ENCODE measurements at places on chromosomes 11 and 22.

GRCh38 chr22:19148417-19149046 is 1.6 kb downstream of the GSC2 start:
- DNase-seq: no peak

DNA sequence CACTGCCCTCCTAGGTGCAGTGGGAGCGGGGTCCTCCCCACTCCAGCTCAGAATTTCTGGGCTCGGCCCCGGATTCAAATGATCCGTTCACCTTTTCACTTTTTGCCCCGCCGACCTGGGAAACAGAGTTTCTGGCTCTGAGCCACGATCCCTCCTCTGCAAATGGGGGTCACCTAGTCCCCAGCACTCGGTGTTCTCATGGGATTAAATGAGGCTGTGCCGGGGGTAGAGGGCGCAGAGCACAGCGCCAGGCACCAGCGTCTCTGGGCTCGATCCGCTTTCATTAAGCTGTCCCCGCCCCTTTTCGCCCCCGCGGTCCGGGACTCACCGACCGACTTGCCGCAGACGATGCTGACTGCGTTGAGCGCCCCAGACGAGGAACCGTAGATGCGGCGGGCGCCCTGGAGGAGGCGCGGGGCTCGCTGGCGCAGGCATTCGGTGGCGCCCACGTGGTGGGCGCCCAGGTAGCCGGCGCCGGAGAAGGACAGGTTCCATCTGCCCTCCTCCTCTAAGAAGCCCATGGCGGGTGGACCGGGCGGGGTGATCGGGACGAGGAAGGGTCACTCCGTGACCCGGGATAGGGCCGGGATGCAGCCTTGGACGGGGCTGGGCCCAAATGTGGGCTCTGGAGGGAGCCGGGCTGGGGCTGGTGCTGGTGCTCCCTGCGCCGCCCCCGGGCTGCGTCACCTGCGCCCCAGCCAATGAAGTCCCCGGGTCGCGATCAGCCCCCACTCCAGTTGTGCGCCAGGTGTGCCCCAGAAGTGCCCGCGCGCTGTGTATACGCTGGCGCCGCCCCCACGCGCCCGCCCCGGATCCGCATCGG is at the start of gene PNPLA5:
TSS of gene PNPLA5 (minus strand) at position 654 of the 823 bp plus-strand sequence. CDS start at position 521, 133 bp downstream.
- DNase-seq: no peak

- DNase-seq: no peak
Measured at GRCh38 chr11:77084581-77085191, 17.9 kb downstream of the CAPN5 start.

DNA sequence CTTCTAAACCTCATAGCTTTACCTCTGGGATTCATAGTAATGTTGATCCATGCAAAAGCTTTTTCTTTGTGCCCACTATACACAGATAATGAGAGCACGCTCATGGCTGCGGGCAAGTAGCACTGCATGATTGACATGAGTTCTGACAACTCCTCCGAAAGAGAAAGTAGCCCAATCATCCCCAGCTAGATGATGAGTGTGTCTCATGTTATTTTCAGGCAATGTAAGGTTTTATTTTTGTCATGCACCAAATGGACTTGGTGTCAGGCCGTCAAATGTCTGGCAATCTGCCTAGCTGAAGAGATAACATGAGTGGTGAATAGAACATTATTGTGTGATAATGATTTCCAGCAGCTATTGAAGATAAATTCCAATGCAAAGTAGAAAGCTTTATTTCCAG is 662.6 kb downstream of the NTM start:
- no peak for DNase-seq

- DNase-seq: no peak
Measured at GRCh38 chr11:10309163-10310093, 4.6 kb downstream of the ADM start.

- DNase-seq: no peak
Measured at GRCh38 chr11:111300569-111300968, 2.2 kb downstream of the POU2AF3 start.

- DNase-seq: no peak
Measured at GRCh38 chr22:26047920-26048319, 121.3 kb upstream of the SEZ6L start.

- DNase-seq: no peak
Measured at GRCh38 chr11:50178737-50179136, 146.1 kb downstream of the OR4C45 start.

DNA sequence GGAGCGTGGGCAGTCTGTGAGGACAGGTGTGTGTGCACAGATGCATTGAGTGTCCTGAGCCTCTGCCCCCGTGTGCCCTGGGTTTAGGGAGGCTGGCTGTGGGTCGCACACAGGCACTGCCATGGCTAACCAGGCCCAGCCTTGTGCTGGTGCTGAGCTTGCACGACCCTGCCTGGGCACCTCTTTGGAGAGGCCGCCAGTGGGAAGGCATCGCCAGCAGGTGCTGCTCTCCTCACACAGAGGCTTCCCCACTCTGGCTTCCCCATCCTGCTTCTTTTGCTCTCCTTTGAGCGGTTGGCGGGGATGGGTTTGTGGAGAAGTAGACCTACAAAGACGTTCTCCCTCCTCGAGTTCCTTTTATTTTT is 4.1 kb downstream of the WNT7B start:
- DNase-seq: no peak

DNA sequence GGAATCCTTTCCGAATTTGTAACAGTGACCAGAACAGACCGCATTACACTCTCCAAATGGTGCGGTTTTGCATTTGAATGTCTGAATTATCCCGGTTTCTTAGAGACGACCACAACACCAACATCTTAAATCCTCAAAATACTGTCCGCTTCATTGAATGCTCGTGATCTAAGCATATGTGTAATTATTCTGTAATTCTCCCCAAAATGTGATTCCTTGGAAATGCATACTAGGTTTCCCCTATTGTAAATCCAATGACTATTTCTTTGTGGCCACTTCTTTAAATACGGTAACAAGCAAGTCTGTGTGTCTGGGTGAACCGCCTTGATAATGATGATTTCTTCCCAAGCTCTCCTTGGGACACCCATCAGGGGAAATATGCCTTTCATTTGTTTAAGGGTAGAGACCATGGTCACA is 87.3 kb upstream of the DBX1 start:
- DNase-seq: no peak

DNA sequence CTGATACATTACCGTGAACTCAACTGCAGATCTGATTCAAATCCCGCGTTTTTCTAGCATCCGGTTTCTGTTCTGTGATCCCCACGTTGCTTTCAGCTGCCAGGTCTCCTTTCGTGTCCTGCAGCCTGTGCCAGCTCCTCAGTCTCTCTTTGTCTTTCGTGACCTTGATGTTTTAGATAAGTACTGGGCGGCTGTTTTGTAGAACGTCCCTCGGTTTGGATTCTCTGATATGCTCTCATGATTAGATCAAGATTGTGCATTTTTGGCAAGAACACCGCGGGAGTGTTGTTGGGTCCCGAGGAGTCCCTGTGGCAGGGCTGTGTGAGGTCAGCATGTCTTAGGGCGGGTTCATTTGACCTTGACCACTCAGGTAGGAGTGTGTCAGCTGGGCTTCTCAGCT is 38.6 kb downstream of the KCNQ1 start:
- DNase-seq: no peak

DNA sequence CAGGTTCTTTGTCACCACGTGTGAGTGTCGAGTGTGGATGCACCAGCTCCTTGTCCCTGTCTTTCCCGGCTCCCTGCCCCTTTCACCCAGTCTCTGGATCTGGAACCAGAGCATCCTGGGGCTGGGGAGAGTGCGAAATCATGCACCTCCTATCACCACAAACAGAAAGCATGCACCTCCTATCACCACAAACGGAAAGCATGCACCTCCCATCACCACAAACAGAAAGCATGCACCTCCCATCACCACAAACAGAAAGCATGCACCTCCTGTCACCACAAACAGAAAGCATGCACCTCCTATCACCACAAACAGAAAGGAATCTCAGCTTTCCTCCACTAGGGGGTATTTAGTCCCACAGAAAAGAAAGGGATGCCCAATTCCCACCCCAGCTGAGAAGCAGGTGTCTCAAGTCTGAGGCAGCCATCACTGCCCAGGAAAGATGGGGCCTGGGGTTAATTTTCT is 5.9 kb upstream of the GLB1L3 start:
- DNase-seq: peak; percentile 61

DNA sequence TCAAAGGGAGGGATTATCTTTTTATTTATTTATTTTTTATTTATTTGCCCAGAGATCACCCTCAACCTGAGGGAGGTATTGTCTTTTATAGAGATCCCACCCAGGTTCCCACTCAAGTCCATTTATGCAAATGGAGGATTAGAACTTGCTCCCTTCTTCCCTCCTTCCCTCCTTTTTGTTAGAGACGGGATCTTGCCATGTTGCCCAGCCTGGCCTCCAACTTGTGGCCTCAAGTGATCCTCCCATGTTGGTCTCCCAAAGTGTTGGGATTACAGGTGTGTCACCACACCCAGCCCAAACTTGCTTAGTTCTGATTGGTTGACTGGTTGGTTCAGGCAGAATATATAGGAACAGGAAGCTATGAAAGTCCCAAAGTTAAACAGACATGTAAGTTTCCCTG is 51.9 kb downstream of the HIPK3 start:
- DNase-seq: no peak

GRCh38 chr11:128235958-128236357 is 351.4 kb downstream of the ETS1 start:
- DNase-seq: no peak

DNA sequence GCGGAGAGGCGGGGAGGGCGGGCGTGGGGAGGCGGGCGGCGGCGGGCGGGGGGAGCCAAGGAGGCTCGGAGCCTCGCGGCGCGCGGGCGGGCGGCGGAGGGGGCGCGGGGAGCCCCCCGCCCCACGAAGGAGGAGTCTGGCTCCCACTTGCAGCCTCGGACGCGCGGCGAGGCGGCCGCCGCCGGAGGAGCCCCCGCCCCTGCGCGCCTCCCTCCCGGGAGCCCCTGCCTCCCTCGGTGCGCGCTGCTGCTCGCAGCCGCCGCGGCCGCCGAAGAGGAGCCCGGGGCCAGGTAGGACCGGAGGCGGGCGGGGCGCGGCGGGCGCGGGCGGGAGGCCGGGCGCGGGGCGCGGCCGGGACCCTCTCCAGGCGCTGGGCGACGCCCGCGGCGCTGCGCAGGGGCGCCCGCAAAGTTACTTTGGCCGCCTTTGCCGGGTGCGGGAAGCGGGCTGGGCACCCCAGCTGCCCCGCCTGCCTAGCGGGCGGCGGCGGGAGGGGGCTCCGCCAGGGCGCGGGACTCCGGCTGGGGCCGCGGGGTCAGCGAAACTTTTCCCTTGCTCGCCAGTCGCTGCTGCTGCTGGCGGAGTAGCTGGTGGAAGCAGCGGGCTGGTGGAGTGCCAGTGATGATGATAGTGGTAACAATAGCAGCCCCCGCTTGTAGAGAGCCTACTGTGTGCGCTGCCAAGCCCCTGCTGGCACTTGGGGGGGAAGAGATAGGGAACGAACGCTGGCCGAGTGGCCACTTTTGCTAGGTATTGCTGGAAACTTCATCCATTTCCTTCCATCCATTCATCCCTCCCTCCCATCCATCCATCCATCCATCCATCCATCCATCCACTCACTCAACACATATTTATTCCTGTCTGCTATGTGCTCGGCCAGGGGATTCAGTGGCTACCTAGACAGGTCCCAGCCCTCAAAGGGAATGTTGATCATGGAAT is at the start of gene MPPED1:
TSS of gene MPPED1 (plus strand) at position 146 of the 939 bp plus-strand sequence. CDS start 12,972 bp downstream, outside the sequence.
- no peak for DNase-seq

- DNase-seq: no peak
Measured at GRCh38 chr11:93689240-93689639, 27.8 kb downstream of the CEP295 start.

- DNase-seq: peak; percentile 24
Measured at GRCh38 chr22:33018232-33018864, 39.8 kb downstream of the SYN3 start.

GRCh38 chr11:111098091-111098490 is 147.4 kb upstream of the POU2AF2 start:
- no peak for DNase-seq

GRCh38 chr11:15651033-15651432 is 536.3 kb downstream of the INSC start:
- no peak for DNase-seq

GRCh38 chr22:20528405-20528978 is 21.1 kb downstream of the MED15 start:
- no peak for DNase-seq

- DNase-seq: no peak
Measured at GRCh38 chr22:19821523-19822300, 33.0 kb downstream of the GNB1L start.

DNA sequence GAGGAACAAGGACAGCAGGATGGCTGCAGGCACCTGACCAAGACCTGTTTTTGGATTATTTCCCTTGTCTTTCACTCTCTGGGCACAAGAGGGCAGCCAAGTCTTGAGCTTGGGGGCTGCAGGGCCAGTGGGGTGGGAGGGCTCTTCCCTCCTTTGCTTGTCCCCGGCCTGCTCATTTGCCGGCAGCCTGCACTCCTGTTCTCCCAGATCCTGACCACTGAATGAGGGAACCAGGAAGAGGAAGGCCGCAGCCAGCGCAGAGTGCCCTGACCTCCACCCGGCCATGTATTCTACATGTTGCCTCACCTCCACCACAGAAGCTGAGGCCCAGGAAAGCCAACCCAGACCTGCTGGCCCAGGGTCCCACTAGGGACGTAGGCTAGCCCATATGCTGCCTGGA is 15.5 kb upstream of the NNMT start:
- DNase-seq: no peak

DNA sequence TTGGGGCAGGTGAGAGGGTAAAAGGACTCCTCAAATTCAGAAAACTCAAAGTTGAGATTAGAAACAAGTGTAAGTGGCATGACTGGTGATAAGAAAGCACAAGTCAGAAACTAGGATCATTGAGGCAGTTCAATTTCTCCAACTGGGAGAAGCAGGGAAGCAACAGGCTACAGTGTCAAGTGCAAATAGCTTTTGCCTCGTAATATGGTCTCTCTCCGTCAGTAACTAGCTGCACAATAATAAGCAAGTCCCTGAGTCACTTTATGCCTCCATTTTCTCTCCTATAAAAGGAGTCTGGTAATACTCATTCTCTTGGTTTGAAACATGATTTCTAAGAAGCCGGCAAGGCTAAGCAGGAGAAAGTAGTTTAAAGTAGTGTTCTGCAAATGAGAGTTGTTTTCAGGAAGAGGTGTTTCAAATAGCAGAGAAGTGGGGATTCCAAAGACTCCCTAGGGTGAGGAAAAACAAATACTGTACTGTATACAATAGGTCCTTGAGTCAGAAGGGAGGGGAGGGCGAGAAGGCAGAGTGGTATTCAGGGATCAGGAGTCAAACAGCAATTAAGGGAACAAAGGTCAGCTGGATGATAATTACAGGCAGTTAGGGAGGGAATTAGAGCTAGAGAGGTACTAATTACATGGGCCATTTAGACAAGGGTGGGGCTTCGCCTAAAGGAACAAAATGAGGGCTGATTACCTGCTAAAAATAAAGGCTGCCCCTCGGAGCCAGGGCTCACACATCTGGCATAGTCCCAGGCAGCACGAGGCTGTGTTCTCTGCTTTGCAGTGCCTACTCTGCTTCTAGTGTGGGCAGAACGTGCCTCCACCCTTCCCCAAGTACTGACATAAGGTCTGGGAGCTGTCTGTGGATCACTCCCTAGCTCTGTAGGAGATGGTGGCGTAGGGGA is 96.0 kb upstream of the BDNF start:
- DNase-seq: no peak
